ENCODE measurements at places on chromosomes 3 and 15.
A peak's percentile ranks its signal among the peaks of the same experiment; 100 is the strongest.

DNA sequence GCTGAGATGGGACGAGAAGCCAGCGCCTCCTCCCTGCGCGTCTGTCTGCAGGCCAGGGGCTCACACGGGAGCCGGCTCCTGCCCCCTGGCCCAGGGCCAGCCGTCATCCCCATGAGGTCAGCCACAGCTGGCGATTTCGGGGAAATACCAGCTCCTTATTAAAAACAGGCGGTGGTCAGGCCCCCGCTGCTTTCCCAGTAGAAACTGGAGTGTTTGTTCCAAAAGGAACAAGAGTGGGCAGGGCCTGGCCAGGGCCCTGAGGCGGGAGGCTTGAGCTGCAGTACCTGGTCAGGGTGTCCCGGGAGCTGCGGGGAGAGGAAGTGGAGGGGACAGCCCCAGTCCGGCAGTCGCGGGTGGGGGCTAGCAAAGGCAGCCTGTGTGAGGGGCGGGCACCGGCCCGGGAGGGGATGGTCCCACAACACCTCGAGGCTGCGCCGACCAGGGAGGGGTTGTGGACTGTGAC, 17.8 kb downstream of the MYL3 start:
- no peak for DNase-seq

GRCh38 chr3:180457225-180457624, 144.7 kb upstream of the TTC14 start:
- DNase-seq = no peak

DNA sequence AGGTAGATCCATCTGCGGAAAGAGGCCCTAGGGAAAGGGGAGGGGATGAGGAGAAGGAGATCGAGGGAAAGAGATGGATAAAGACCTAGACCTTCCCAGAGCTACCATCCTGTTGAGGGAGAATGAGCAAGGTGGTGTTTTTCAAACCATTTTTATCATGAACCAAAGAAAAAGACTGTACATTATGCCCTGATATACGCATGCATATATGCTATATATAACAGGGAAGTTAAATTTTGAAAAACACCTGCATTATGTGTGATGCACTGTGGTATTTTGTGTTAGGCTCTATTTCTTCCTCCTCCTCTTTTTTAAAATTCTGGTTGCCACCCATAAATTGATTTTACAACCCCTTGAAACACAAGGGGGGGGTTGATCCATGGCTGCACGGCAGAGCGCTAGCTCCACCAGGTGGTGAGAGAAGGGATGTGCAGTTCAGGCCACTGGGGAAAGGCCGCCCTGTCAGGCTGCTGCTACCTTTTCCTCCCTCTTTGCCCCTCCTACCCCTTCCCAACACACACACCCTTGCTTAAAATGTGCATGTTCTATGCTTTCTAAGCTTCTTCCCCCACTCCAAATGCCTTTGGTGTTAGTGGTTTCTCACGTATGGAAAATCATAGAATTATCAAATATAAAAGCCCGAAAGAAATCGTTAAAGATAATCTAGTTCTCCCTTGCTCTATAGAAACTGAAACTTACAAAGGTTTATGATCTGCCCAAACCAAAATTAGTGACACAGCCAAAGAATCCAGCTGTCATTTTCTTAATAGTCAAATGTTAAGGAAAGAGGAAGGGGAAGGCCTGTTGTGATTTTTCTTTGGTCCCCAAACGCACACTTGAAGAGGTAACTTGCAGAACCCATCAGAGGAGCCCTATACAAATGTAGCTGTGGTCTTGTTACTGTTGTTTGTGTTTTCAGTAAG, 262.0 kb upstream of the UMPS start:
- peak; percentile 36 for DNase-seq

- no peak for DNase-seq
These were observed 216.9 kb downstream of the ROBO2 start for GRCh38 chr3:77256584-77257503.

DNA sequence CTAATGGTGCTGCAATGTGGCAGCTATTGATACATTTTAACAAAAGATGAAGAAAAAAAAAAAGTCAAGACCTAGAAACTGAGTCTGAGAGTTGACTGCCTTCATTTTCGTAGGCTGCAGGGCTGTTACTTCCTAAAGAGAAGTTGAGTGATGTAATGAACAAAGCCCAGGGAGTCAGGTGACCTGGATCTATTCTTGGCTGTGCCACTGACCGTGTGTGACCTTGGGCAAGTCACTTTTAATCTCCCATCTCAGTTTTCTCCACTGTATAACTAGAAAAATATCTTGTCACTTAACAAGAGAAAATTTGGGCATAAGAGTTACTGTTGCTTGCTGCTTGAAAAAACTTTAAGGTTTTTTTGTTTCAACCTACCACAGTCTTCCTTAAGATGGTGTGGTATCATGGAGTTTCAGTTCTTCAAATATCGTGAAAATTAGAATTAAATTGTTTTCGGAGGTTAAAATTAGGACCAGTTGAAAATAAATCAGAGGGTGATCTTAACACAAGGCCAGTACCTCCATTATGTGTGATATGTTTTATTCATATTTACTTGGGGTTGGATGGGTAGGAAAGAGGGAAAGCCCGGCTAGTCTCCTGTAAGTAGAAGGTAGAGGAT, 5.8 kb downstream of the FMN1 start:
- no peak for DNase-seq
